ENCODE measurements at places on chromosomes 13 and 19.

- no peak for DNase-seq
Measured at GRCh38 chr19:4671185-4671851, 1.2 kb upstream of the MYDGF start.

DNA sequence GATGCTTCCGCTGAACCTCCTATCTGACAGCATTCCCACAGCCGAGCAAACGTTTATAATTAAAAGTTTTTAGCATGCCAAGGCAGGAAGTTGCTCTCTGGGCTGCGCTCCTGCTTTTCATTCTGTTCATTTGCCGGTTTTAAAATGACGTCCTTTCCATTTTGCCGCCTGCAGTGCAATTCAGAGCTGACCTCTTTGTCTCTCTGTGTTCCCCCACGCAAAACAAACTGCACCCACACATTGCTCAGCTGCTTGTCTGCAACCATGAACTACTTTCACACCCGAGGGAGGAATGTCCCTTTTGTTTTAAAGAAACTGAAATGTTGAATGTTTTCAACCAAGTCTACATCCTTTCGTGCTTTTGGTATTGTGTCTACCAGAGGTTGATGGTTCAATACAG is 416.5 kb downstream of the EFNB2 start:
- no peak for DNase-seq

DNA sequence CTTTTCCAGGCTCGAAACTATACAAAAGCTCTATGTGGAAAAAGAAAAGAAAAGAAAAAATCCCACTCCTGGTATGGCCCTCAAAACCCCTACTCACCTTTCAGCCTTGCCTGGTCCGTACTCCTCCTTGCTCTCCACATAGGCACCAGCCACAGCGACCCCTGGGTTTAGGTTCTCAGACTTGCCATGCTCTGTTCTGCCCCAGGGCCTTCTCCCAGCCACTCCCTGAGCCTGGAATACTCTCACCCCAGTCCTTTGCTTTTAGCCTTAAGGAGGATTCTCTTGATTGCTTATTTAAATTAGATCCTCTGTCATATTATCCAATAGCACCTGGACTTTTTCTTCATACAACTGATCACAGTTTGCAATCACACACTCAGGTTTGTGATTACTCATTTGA is 522.5 kb downstream of the DIAPH3 start:
- no peak for DNase-seq

- no peak for DNase-seq
Measured at GRCh38 chr19:41804336-41804735, 7.9 kb downstream of the CEACAM3 start.

All from SW480 (cell line).